Natural killer cell treated with Interleukin-12 subunit alpha and Interleukin-12 subunit beta and Interleukin-15 and Interleukin-18, amount 100 ng/mL, for 72 hours (primary cell): ENCODE measurements at places on chromosomes 13 and 19. TPM values are rescaled to one million over a fixed set of nuclear protein-coding genes. Genes with fewer than 3 reads are reported as not detected.

TNNT1 gene
- total RNA-seq, result not detected

FCAR gene
- not detected for total RNA-seq

ZIC2 gene
- total RNA-seq, result 3.4 TPM

PRR19 gene
- total RNA-seq, result 0.64 TPM

HSH2D gene
- total RNA-seq, result 135 TPM

MCF2L gene
- total RNA-seq, result 0.74 TPM

RPL21 gene
- 748 TPM for total RNA-seq

PSG2 gene
- total RNA-seq, result not detected

USHBP1 gene
- total RNA-seq, result not detected

- no peak for DNase-seq
These were observed 116.0 kb upstream of the MAB21L1 start for GRCh38 chr13:35592457-35592856.

DNA sequence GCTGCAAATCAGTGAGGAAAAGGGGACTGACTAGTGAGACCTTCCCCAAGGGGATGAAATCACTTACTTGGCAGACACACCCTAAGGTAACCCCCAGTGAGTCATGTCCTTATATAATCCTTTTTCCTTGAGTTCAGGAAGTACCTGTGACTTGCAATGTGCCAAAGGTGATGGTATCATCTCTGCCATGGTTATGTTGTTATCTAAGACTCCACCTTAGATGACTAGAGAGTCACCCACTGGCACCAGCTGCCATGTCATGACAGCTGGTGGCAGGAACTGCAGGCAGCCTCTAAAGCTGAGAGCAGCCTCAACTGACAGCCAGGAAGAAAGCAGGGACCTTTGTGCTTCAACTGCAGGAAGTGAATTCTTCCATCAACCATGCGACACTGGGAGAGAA, 12.5 kb downstream of the PBX4 start:
- DNase-seq, result no peak

GRCh38 chr19:2624537-2625091, 77.9 kb downstream of the GNG7 start:
- DNase-seq, result no peak

DNA sequence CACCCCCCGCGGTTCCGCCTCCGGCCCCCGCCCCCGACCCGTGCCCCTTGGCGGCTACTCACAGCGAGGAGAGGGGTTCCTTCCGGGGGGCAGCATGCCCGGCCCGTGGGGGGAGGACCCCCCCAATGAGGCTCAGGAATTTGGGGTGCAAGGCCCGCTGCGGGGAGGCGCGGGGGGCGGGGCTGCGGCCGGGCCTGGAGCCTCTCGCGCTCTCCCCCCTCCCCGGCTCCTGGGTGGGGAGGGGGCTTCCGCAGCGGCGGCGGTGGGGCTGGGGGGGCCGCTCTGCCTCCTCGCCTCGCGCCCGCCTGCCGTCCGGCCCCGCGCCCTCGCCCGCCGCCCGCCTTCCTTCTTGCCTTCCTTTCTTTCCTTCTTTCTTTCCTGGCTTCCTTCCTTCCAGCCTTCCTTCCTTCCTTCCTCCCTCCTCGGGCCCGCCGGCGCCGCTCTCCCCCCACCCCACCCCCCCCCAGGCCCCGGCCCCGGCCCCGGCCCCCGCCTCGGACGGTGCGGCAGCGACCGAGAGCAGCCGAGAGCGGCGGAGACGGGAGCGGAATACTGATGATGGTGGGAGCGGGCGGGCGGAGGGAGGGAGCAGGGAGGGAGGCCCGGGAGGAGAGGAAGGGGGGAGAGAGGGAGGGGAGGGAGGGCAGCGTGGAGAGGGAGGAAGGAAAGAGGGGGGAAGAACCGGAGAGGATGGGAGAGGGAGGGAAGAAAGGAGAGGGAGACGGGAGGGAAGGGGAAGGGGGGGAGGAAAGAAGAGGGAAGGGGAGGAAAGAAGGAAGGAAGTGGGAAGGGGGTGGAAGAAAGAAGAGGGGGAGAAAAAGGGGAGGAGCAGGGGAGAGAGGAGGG, at the start of gene LRRC4B:
LRRC4B (minus strand) TSS at position 554 of the 846 bp plus-strand sequence. CDS start 19,597 bp downstream, outside the sequence.
- no peak for DNase-seq

DNA sequence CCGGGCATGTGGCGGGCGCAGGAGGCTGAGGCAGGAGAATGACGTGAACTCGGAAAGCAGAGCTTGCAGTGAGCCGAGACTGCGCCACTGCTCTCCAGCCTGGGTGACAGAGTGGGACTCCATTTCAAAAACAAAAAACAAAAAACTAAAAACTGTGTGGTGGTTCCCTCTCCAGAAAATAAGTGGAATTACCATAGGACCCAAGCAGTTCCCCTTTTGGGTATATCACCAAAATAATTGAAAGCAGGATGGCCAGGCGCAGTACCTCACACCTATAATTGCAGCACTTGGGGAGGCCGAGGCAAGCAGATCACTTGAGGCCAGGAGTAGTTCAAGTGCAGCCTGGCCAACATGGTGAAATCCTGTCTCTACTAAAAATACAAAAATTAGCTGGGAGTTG, 15.7 kb upstream of the LDLR start:
- no peak for DNase-seq

DNA sequence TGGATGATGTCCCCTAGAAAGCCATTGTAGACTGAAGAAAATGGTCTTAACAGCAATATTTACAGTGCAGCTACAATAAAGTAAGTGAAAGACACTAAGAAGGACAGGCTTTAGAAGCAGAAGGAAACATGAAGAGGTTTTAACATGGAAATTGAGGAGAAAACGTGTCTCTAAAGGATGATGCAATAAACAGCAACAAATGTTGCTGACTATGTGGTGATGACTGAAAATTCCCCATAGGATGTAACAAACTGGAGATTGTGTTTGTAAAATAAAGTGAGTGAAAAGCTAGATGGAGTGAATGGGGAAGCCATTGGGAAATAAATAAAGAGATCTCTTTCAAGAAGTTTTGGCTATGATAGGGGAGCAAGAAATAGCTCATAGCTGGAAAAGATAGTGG, 186.7 kb upstream of the IPO5 start:
- no peak for DNase-seq

- DNase-seq, result peak; percentile 80
These were observed 27.7 kb downstream of the ZNF844 start for GRCh38 chr19:12092065-12092867.

DNA sequence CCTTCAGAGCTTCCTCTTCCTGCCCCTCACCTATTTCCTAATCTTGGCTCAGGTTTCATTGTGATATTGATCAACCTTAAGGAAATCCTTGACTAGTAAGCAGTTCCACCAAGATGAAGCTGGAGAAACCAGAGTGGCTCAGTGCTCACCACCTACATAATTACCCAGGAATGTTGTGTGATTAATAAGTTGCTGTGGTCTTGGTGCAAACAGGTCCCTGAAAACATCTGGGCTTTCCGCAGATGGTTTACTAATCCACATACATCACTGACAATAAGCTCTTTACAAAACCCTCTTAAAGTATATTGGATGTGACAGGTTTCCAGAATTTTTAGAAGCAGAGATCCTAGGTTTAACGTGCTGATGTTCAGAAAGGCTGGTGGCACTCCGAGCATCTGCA, 8.6 kb upstream of the SERP2 start:
- no peak for DNase-seq

GRCh38 chr13:111462221-111462764, 141.9 kb downstream of the TEX29 start:
- DNase-seq, result no peak

DNA sequence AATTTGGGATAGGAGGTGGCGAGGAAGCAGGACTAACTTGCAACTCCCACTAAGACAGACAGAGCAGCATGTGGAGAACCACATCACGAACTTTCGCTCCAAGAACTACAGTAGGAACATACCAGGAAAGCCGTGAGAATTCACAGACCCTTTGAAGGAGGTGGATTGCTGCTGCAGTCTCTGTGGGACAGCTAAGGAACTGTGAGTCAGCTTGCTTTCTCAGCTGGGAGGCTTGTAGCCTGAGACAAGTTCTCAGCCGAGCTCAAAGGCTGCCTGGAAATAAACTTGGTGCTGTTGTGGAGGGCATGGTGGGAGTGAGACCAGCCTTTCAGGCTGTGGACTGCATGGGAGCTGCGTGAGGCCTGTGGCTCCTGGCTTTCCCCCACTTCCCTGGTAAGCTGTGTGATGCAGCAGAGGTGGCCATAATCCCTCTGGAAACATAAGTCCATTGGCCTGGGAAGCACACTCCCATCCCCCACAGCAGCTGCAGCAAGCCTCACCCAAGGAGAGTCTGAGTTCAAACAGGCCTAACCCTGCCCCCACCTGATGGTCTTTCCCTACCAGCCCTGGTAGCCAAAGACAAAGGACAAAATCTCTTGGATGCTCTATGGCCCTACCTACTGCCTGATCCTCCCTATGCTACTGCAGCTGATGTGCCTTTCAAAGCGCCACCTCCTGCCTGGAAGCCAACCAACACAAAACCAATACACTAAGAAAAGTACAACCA, 441.1 kb upstream of the HTR2A start:
- no peak for DNase-seq

DNA sequence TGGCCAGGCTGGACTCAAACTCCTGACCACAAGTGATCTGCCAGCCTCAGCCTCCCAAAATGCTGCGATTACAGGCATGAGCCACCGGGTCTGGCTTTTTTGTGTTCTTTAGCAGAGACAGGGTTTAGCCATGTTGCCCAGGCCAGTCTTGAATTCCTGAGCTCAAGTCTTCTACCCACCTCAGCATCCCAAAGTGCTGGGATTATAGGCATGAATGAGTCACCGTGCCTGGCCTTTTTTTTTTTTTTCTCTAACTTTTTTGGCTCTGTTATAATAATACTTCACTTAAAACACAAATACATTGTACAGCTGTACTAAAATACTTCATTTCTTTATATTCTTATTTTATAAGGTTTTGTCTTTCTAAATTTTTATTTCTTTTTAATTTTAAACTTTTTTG, 599.5 kb upstream of the PCDH9 start:
- DNase-seq, result no peak

GRCh38 chr19:50486823-50487515, 10.3 kb upstream of the GARIN5A start:
- DNase-seq, result no peak

DNA sequence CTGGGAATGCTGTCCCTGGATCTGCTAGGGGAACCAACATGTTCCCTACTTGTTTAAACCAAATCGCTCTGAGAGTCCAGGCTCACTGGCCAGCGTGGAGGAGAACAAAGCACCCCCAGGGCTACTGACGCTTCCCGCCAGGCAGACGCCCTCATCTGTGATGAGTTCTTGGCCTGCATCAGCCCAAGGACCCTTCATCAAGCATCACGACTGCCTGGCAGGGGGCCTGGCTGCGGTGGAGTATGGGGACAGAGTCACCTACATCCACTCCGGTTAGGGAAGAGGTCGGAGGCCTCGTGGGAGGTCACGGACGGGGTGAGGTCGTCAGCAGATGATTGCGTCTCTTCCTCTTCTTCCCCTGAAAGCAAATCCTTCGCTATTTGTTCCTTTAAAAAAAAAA, 17.7 kb downstream of the MIER2 start:
- DNase-seq, result no peak

GRCh38 chr13:100100115-100100879, 11.4 kb downstream of the PCCA start:
- DNase-seq, result no peak

DNA sequence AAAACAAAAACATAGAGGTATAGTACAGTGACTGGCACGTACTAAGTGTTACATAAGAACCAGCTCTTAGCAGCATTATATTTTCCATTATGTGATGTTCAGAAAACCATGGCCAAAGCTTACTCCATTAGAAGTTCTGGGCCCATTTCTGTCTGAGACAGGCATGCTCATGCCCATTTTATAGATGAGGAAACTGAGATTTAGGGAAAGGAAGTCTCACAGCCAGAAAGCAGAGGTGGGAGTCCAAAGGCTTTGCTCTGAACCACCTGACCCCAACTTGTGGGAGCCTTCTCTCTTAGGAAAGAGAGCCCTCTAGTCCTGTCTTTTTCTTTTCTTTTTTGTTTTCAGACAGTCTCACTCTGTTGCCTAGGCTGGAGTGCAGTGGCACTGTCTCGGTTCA, 2.3 kb downstream of the AP2S1 start:
- DNase-seq, result no peak

DNA sequence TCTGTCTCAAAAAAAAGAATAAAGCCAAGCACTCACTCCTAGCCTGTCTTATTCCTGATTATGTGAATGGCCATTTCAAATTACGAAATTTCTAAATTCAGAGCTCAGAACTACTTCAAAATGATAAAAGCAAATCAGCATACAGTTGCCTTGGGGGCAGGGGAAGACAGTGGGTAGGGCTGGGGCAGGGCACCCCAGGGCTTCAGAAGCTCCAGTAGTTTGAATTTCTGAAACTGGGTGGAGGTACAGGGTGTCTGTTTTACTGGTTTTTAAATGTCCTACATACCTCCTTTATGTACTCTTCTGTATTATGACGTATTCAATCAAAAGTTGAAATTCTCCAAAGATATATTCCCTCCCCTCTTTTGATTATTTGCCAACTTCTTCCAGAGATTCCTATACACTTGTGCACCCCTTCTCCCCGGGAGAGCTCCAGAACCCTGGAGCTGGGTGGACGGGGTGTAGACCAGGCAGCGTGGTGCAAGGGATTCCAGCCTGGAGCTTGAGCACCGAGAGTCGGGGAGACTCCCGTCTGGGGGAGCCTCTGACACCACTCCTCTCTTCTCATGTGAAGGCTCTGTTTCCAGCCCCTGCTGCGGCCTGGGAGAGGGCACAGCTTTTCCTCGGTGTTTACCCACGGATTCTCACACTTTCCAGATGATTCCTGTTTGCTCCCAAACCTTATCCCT, 84.7 kb upstream of the GPR183 start:
- DNase-seq, result no peak

GRCh38 chr19:3249408-3249807, 24.9 kb downstream of the CELF5 start:
- no peak for DNase-seq

DNA sequence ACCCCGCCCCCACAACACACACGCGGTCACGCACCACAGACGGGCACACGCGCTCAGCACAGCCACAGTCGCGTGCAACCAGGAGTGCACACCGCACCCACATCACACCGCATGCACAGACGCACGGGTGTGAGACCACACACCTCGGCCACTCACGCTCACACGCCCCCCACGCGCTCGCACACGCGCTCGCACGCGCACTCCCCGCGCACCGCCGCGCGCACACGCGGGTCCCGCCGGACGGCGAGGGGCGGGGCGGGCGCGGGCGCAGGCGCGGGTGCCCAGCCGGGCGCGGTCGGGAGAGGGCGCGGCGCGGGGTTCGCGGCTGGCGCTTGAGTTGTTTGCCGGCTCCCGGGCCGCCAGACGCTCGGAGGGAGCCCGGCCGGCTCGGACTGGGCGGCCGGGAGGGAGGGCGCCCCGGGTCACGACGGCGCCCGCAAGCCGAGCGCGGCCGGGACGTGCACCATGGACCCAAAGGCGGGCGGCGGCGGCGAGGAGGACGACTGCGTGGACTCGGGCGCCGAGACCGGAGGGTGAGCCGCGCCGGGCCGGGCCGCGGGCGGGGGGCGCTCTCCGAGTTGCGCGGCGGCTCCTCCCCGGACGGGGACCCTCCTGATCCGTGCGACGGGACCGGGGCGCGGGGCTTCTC, at the start of gene FAM124A:
FAM124A (plus strand) TSS at position 362 of the 649 bp plus-strand sequence; CDS start at position 466, 104 bp downstream.
- DNase-seq, result no peak

DNA sequence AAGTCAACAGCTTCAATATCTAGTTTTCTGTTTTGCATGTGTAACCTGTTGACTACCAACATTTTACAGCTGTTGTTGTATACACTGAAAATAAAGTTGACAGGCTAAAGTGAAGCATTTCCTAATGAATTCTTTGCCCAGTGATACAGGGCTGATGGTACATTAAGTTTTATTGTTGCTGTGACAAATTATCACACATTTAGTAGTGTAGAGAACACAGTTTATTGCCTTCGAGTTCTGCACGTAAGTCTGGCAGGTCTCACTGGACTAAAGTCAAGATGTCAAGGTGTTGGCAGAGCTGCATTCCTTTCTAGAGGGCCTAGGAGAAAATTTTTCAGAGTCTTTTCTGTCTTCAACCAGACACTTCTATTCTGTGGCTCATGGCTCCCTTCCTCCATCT, 184.2 kb downstream of the SLITRK6 start:
- DNase-seq, result no peak
